Activated CD4-positive, alpha-beta T cell treated with anti-CD3 and anti-CD28 coated beads for 48 hours (primary cell): ENCODE measurements at places on chromosomes 1 and 21.

GRCh38 chr21:29117372-29117955 lies 13.0 kb upstream of the MAP3K7CL start:
- no peak for DNase-seq

DNA sequence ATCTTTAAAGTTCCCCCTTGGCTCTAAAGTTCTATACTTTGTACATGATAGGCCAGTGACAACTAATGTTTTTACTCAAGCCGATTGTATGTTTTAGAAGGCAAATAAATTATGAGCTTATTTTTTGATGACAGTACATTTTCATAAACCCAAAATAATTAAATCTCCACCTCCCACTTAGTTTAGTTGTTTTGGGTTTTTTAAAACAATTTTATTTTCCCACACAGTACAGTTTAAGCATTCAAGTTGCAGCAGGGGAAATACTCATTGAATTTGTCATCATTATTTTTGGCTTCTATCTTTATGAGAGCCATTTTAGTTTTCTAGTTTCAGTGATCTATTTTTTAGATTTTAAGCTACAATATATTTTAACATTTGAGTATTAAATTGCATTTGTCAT lies 93.6 kb downstream of the OLFML2B start:
- no peak for DNase-seq

GRCh38 chr1:206518206-206518605 lies 10.9 kb downstream of the RASSF5 start:
- no peak for DNase-seq

- no peak for DNase-seq
These were observed 135.6 kb upstream of the KCNJ15 start for GRCh38 chr21:38120984-38121855.

GRCh38 chr21:45323487-45324311 lies 36.0 kb upstream of the POFUT2 start:
- DNase-seq, result no peak

DNA sequence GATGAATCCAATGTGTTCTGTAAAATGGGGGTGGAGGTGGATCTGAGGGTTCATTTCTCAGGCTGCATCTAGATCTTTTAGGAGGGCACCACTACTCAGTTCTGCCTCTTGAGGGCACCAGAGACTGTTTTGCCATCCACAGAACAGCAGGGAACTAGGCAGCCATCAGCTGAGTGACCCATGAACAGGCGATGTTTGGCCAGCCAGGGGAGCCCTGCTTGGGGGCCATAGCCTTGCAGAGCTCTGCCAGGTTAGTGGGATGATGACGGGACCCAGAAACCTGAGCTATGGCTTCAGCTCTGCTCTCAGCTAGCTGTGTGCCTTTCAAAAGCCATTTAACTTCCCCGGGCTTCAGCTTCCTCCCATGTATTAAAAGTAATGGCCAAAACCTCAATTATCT lies 13.4 kb upstream of the NOS1AP start:
- peak; percentile 59 for DNase-seq

GRCh38 chr1:201360901-201361651 lies 16.4 kb downstream of the TNNT2 start:
- no peak for DNase-seq

GRCh38 chr1:202283379-202283844 lies 58.3 kb downstream of the UBE2T start:
- DNase-seq, result peak; percentile 12

DNA sequence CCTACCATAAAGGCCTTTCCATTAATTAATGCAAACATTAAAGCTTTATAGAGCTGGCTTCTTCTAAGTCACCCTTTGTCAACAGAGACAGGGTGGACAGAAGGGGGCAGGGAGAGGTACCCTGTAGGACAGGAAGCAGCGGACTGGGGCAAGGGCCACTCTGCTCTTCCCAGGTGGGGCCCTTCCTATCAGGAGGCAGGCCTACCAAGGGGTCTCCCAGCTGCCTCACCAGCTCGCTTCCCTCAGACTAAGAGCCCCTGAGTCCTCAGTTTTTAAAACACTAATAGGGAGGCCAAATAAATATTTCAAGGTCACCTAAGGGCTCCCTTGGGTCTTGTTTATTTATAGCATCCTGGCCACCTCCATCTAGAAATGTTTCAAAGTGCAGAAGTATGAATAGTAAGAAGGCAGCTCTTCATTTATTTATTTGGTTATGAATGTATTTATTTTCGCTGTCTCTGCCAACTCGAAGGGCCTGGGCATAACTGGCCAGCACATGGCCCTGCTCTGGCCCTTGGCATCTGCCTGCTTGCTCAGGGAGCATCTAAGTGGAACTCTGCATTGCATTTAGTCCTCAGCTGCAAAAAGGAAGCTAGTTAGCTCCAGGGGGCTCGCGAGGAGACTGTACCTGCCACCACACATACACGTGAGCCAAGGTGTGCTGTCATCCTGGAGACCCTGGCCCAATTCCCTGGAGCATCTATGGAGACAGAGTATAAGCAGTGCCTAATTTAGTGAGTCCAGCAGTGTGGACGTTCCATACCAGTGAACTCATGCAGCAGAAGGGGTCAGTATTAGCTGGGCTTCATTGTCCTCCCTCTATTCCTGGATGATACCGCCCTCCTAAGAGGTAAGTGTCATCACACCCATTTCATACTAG lies 395.1 kb upstream of the VAMP3 start:
- no peak for DNase-seq

DNA sequence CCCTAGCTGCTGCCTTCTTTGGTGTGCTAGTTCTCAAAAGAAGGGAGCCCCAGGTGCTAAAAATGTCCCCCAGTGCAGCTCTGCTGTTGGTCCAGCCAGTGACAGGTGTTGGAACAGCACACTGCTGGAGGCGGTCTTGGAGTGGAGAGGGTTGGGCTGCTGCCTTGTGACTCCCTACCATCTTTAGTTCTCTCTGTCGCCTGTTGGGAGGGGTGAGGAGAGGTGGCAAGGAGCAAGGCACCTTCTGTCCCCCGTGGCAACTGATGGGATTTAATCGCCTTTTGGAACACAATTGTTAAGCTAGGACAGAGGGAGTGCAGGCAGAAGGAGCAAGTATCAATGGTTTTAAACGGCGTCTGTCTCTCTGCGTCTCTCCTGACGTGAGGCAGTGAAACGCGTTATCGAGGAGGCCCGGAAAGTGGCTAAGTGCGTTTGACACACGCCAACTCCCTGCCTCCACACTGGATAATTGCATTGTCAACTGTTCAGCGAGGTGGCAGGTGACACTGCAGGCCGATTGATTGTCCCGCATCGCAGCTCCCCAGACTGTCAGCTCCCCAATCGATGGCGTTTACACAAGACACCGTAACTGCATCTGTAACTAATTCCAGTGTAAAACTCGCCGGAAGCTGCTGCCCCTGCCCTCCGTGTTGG lies 34.0 kb downstream of the TMEM53 start:
- no peak for DNase-seq

DNA sequence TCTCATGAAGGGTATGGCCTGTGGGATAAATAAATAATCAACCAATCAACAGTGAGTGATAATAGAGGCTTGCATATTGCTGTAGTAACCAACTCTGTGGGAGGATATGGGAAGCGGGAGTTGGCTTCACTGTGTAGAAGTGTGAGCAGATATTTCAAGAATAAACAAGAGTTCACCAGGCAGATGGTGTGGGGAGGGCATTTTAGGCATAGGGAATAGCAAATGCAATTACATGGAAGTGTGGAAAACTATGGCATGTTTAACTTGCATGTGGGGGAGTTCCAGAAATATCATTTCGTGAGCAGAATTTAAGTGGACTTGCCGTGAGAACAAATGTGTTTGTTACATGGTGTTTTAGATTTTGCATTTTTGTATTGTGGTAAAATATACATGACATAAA lies 95.2 kb downstream of the SPATA46 start:
- DNase-seq, result no peak

- peak; percentile 73 for DNase-seq
These were observed 1.3 kb downstream of the SMG5 start for GRCh38 chr1:156281281-156281680.

DNA sequence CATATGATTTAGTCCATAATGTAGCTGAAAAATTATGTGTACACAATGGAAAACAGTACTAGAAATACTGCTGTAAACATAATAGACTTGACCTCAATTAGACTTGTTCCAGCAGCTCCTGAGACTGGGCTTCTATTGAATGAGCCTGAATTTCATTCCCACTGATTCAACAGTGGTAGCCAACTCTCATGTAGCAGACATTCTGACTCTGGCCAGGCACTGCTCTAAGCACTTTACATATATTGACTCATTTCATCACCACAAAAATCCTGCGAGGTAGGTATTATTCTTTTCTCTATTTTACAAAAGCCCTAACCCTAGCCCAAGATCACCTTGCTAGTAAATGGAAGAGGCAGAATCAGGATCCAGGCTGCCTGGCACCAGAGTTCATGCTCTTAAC lies 12.8 kb upstream of the CTSS start:
- DNase-seq, result no peak

GRCh38 chr21:26941421-26941820 lies 25.5 kb downstream of the ADAMTS5 start:
- no peak for DNase-seq

- DNase-seq, result peak; percentile 90
These were observed at the start of gene KLHL17 for GRCh38 chr1:960363-961131. KLHL17 (plus strand) TSS chr1:960584; CDS start chr1:960694, 110 bp downstream.

DNA sequence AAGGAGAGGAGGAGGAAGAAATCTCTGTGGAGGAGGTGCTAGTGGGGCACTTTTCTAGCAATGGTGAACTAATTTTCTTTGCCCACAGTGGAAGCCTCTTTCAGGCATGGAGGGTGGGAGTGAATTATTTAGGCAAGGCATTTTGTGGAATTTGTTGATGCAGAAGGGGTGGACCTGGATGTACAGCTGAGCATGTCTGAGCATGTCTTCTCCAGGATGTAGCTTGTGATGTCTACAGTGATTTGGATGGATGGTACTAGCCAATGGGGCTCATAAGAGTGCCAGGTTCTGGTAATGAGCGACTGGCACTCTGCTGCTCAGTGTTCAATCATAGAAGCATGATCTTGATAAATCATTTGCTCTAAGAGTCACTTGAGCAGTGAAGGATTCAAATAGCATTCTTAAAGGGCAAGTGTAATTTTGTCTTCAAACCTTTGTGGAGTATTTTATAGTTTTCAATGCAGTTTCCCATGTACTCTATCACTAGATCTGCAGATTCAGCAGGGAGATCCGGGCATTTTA lies 153.9 kb upstream of the LMO4 start:
- DNase-seq, result no peak

GRCh38 chr1:5686925-5687706 lies 305.1 kb downstream of the NPHP4 start:
- DNase-seq, result no peak

- no peak for DNase-seq
These were observed 132.2 kb downstream of the LRRC53 start for GRCh38 chr1:74380252-74380651.

DNA sequence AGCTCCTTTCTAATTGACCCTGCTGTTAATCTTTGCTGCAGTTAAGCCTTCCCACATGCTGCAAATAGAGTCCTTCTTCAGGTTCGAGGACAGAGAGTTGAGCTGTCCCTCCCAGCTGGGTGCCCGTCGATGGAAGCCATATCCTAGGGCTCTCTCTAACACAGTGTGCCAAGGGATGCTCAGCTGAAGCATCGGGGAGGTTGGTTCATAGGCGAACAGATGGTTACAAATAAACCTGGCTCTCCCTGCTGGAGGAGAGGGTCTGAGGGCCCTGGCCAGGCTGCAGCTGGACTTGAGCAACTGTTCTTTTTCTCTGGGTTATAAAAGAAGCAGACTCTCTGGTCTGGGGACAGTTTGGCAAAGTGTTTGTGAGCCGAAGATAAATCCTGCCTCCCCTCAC lies 120.3 kb upstream of the C8B start:
- no peak for DNase-seq

DNA sequence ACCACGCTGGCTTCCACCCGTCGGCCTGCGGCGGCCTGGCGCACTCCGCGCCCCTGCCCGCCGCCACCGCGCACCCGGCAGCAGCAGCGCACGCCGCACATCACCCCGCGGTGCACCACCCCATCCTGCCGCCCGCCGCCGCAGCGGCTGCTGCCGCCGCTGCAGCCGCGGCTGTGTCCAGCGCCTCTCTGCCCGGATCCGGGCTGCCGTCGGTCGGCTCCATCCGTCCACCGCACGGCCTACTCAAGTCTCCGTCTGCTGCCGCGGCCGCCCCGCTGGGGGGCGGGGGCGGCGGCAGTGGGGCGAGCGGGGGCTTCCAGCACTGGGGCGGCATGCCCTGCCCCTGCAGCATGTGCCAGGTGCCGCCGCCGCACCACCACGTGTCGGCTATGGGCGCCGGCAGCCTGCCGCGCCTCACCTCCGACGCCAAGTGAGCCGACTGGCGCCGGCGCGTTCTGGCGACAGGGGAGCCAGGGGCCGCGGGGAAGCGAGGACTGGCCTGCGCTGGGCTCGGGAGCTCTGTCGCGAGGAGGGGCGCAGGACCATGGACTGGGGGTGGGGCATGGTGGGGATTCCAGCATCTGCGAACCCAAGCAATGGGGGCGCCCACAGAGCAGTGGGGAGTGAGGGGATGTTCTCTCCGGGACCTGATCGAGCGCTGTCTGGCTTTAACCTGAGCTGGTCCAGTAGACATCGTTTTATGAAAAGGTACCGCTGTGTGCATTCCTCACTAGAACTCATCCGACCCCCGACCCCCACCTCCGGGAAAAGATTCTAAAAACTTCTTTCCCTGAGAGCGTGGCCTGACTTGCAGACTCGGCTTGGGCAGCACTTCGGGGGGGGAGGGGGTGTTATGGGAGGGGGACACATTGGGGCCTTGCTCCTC lies 1.9 kb downstream of the OLIG2 start:
- DNase-seq, result peak; percentile 37

GRCh38 chr1:113178522-113178921 lies 105.5 kb downstream of the LRIG2 start:
- DNase-seq, result no peak

GRCh38 chr1:160459056-160459455 lies 58.7 kb downstream of the VANGL2 start:
- DNase-seq, result no peak

GRCh38 chr1:197798492-197798891 lies 23.2 kb upstream of the DENND1B start:
- DNase-seq, result no peak

DNA sequence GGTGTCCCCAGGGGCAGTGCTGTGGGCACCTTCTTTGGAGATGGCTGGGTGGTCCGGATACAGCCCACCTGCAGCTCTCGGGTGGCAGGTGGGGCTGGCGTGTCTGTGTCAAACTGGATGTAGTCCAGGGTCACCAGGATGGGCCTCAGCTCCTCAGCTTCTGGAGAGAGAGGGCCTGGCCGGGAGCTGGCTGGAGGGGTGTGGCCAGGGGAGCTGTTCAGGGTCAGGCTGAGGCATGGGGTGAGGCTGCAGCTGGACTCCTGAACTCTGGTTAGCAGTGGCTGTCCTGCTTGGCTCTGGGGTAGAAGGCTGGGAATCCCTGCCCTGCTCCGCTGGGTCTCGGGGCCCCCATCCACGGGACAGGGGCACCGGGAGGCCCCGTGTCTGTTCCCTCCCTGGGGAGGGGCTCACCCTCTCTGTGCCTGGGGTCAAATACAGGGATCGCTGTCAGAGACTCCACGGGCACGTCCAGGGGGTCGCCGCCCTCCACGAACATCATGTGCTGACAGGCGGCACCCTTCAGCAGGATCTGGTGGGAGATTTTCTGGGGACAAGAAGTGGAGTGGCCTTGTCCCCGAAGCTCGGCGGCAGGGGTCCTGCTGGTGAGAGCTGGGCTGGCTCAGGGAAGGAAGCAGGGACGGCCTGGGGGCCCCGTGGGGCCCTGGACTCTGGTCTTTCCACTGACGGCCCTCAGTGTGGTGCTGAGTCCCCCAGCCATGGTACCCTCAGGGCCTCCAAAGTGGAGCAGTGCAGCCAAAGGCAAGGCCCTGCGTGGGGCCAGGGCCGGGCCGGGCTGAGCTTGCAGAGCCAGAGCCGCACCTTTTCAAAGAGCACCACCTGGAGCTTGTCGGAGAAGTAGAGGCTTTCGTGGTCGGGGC lies 4.1 kb upstream of the TMEM52 start:
- DNase-seq, result no peak

- DNase-seq, result no peak
These were observed 30.4 kb downstream of the S100A10 start for GRCh38 chr1:151963288-151963687.
